ENCODE measurements at places on chromosomes 7 and 10.

GRCh38 chr7:105268056-105268455, 120.7 kb downstream of the SRPK2 start:
- DNase-seq: no peak

DNA sequence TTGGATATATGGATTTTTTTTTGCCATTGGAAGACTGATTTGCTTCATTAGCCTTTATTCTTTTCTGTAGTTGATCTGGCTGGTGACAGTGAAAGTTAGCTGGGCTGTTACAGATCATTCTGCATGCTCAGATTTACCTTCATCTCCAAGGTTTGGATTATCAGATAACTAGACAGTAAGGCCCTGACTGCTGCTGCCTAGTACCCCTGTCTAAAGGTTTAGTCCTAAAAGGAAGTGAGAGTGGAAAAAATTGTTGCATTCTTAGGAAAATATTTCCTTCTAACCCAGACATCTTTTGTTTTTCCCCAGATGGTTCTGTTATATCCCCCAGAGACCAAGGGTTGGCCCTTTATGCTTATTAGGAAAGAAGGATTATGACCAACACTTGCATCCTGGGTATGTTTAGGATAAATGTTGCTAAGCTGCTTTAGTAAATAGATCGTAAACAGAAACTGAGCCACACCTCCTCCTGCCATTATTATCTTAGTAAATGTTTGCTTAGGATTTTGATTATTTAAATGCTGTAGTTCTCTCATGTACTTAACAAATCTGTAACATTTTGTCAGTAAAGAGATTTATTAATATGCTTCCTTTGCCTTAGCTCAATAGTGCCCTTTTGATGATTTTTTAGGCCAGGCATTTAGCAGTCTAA, 44.4 kb downstream of the MCU start:
- no peak for DNase-seq

- no peak for DNase-seq
These were observed 147.0 kb downstream of the OAT start for GRCh38 chr10:124271676-124272075.

- DNase-seq: no peak
These were observed 298.1 kb upstream of the NEBL start for GRCh38 chr10:21195252-21195651.

DNA sequence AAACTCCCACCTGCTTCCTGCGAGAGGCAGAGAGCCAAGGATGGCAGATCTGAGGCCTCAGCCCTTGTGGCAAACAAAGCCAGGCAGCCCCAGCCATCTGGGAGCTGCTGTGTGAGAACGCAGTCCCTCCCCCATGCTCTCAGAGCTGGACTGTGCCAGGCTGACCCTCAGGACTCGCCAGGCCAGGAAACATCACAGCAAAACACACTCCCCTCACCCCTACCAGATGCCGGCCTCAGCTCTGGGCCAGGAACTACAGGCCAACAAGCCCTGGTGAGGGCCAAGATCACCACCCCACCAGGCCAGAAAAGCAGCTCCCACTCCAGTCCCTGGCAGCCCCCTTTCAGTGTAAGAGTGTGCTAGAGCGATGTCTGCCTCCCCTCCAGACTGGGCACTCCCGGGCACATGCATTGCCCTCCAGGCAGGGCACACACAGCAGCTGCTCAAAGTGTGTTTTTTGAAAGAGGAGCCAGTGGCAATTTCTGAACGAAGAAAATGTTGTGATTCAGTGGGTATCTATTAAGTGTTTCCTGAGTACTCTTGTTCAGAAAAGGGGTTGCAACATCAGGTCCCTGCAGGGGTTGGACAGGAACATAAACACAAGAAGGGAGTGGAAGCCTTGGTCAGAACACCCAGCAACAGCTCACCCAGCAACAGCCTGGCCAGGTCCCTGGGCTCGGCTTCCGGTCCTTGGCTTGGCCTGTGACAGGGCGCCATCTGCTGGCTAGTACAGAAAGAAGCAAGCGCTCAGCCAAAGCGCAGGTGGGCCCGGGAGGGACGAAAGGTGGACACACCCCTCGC, 18.3 kb downstream of the LRRC20 start:
- peak; percentile 62 for DNase-seq

GRCh38 chr7:104414216-104414615, 85.8 kb downstream of the LHFPL3 start:
- DNase-seq: no peak

GRCh38 chr10:119546009-119546408, 3.5 kb upstream of the RGS10 start:
- DNase-seq: no peak

GRCh38 chr7:80330434-80330833, 181.4 kb downstream of the GNAT3 start:
- DNase-seq: no peak

- DNase-seq: no peak
These were observed 88.9 kb upstream of the ODAD2 start for GRCh38 chr10:28087661-28088351.

DNA sequence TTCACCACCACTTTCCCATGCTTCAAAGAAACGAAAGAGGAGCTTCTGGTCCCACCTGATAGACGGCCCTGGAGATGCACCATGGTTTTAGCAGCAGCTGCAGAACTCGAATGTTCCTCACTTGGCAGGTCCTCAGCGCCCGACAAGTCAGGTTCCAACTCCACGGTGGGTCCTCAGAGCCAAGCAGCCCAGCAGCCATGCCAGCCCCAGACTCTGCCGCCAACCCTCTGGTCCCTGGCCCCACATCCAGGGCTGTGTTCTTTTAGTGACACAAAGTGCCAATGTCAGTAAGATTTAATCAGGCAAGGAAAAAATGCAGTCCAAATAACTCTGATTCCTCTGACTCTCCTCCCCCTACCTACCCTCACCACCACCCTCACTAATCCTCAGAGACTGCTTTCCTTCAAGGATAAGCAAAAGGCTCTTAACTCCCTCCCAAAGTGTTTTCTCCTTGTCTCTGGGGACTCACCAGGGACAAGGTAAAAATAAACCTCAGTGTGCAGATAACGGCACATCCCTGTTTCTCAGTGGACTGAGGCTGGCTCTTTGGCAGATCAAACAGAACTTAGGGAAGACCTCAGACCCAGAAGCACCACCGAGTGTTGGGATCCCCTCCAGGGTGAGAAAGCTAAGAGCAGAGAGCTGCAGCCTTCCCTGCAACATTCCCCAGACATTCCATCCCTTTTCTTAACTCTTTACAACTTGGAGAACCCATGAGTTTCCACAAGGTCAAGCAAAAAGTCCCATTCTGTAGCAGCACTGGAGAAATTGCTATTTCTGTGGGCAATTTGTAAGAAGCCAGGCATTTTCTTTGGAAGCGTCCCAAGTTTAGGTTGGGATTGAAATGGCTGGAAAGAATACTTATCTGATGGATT, 358.9 kb downstream of the FRMD4A start:
- DNase-seq: no peak

GRCh38 chr10:114869520-114869892, 47.9 kb downstream of the FHIP2A start:
- DNase-seq: no peak

DNA sequence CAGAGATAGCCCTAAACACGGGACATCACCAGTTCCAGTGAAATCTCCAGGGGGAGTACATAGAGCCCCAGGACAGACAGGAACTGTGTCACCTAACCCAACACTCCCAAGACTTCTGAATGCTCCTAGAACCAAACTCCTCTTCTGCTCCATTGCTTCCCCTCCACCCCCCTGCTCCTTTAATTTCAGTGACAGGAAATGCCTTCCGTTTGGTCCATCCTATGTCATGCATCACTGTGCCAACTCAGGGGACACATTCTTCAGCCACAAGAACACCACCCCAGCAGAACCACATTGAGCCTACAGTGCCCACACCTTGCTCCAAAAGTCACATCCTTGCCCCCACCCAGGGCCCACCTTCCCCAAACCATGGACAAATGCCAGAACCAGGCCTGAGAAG, 100.5 kb downstream of the KCNMA1 start:
- DNase-seq: no peak

GRCh38 chr7:120724448-120724847, 133.5 kb downstream of the TSPAN12 start:
- DNase-seq: no peak

DNA sequence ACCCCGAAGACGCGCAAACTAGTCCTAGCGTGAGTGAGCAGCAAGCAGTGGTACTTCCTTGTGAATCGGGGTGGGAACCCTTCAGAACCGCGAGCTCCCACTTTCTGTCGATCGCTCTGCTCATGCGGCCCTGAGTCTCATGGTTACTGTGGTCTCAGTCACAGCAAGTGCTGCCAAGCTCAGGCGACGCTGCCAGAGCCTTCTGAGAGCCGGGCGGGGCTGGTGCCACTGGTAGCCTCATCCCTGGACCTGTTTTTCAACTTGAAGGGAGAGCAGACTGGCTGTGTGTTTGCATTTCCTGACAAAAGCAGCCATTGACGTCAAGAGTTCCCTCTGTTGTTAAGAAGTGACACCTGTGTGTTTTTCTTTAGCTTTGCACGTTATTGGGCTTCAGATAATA, 32.9 kb upstream of the BHLHA15 start:
- DNase-seq: no peak

- no peak for DNase-seq
These were observed 1030.9 kb upstream of the LRRTM3 start for GRCh38 chr10:65894961-65895360.

DNA sequence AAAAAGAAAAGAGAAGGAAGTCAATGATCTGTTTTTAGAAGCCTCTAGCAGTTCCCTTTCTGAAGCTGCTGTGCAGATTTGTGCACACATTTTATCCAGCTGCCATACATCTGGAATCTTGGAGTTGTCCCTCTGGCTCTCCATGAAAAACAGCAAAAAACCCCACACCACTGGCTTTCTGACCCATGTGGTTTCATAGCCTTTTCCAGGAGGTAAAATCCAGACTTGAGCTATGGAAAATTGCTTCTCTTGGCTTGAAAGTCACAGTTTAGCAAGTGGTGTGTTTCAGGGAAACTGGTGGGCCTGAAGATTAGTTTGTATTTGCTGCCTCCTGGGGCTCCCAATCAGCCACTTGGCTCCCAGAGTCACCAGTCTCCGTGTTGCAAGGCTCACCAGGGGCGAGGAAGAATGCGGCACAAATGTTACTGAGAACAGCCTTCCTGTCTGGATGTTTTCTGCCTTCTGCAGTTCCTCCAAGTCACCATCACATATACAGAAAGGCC, 50.1 kb upstream of the ADRB1 start:
- no peak for DNase-seq

- no peak for DNase-seq
These were observed 109.7 kb downstream of the GNAI1 start for GRCh38 chr7:80244206-80244916.
